ENCODE measurements at places on chromosomes 7 and 10.

DNA sequence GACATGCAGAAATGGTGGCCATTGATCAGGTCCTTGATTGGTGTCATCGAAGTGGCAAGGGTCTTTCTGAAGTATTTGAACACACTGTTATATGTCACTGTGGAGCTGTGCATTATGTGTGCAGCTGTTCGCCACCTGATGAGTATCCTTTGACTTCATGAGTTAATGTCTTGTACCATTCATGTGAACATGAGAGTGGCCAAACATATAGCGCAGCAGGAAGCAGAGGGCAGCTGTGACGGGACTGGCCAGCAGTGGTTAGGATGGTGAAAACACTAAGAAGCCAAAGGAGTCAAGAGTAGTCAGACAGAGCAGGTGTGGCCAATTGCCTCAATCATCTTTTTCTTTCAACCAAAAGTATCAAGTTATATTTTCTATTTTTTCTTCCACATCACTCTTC, 167.4 kb downstream of the IMMP2L start:
- DNase-seq = no peak

DNA sequence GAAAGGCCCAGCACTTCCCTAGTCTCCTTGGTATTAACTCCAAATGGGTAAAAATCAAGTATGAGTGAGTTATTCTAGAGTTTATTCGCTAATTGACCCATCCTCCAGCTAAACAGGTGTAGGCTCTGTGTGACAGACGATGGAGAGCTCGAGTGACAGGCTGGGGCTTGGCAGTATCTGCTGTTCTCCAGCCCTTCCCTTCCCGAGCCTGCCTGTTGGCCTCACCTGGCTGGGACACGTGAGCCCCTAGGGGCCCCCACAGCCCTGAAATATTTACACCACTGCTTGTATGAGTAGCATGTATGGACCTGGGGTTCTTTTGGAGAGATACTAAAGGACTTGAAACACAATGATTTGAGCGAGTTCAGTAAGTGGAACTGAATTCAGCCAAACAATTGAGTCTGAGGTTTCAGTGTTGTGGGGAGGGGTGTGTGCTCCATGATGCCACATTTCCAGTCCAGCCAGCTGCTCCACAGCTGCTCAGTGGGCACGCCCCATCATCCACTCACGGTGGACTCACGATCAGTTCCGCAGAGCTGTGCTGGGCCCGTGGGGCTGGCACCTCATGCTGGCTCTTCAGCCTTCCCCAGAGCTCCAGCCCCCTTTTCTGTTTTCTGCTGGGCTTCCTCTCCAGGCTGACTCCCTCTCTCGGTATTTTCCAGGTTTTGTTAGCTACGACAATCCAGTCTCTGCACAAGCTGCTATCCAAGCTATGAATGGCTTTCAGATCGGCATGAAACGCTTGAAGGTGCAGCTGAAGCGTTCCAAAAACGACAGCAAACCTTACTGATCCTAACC, 283.0 kb downstream of the USP6NL start:
- DNase-seq = no peak

- DNase-seq = no peak
These were observed 113.6 kb upstream of the MACROH2A2 start for GRCh38 chr10:69939061-69939460.

- no peak for DNase-seq
These were observed 12.7 kb downstream of the TAS2R38 start for GRCh38 chr7:141960687-141961422.

DNA sequence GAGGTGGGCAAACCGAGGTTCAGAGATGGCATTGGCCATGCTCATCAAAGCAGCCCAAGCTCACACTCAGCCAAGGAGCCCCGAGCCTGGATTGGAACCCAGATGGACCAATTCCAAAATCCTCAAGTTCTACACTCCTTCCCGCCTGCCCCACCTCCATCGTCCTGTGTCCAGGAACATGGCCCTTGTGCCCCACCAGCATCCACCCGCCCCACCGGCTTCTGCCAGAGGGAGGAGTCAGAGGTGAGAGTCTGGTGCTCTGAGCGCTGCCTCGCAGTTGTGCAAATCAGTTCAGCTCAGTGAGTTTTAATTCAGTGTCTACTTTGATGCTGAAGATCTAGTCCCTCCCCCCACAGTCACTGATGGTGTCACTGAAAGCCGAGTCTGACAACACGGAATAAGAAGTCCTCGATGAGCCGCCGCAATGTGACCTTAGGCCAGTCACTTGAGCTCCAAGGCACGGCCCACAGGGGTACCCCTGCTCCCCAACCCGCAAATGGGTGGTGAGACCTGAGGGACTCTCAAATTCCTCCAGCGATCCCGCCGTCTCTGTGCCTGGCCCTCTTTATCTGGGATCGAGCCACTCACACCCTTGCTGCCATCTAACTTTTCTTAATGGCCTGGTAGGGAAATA, 26.3 kb downstream of the PRKAG2 start:
- DNase-seq = no peak

DNA sequence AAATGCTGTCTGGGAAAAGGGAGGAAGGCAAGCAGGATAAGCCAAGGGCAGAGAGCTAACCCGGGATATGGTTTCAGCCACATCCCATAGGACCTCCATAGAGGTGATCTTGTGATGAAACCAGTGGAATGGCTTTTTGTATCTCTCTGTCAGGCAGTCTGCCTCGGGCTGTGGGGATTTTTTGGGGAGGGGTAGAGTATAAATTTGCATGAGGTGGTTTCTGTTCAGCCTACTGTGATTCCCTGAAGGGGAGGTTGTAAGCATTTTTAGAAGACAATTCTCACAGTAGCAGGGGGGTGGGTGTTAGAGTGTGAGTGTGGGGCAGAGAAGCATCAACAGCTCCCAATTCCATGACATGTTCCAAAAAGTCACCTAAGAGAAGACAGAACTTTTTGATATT, 11.8 kb downstream of the OR9A2 start:
- peak; percentile 13 for DNase-seq

- DNase-seq = peak; percentile 28
These were observed 288.2 kb downstream of the ADK start for GRCh38 chr10:74439213-74439612.

DNA sequence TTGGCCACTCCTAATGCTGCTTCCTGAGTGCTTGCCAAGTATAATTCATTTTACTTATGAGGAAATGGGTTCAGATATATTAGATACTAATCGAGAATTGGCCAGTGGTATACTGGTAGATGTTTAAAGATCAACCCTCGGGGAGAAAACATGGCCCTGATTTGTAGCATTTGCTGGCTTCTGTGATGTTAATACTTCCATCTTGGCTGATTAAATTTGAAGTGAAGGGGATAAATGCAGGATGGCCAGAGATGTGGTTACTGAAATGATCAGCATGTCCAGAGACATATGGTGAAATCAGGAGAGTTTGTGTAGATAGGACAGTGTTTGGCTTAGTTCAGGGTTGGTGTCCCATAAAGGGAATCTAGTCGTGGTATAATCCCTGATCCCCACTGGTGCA, 11.2 kb downstream of the UBE2D4 start:
- DNase-seq = no peak

DNA sequence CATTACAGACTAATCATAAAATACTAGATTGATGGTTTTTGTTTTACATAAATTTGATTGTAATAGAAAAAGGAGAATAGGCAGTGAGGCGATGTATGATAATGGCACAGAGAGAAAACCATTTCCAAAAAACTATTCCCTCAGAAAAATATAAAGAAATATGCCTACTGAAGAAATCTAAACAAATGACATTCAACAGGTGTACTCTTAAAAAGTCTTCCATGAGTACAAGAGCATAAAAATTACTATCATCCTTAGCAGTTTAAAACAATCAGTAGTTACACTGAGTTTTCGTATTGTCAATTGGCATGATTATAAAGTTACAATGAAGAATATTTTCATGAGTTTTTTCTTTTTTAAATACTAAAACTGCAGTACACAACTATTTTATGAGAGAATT, 75.0 kb downstream of the ARHGAP12 start:
- DNase-seq = no peak

GRCh38 chr10:48683868-48684267, 805 bp upstream of the WDFY4 start:
- DNase-seq = no peak

DNA sequence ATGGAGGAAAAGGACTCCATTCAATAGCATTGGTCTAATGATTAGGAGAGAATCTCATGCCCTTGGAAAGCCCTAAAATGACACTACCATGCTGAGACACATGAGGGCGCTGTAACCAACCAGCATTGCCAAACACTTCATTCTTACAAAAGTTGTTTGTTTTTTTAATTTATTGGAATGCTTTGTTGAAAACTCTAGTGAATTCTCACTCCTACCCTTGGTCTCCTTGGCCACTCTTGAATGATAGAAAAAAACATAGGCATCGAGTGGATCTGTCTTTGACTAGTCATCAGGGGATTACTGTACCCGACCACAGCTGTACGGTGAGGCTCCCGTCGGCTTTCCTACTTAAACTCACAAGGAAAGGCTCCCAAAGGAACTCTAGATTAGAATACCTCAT, 29.3 kb upstream of the ADD3 start:
- peak; percentile 79 for DNase-seq

All from adipocyte (in vitro differentiated cells).